Fibroblast of skin of left quadriceps (primary cell): ENCODE measurements at places on chromosomes 5 and 9.

DNA sequence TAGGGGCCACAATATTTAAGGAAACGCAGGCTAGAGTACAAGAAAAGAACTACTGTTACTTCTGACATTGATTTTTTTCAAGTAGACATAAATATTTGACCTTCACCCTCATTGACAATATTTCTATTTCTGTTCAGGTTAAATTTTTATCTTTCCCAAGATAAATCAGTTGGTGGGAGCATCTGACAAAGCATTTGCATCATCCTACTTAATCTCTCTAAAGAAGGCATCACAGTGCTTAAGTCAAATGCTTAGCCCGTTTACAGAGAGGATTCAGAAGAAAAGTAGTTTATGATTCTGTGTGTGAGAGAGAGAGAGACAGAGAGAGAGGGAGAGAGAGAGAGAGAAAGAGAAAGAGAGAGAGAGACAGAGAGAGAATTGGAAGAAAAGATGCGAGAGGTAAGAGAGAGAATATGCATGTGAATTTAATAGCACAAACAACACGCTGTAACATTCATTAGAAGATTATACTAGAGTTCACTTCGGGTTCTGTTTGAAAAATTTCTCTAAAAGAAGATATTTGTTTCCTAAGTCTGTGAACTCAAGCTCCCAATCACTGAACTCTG lies 1093.3 kb upstream of the CDH6 start:
- no peak for DNase-seq

DNA sequence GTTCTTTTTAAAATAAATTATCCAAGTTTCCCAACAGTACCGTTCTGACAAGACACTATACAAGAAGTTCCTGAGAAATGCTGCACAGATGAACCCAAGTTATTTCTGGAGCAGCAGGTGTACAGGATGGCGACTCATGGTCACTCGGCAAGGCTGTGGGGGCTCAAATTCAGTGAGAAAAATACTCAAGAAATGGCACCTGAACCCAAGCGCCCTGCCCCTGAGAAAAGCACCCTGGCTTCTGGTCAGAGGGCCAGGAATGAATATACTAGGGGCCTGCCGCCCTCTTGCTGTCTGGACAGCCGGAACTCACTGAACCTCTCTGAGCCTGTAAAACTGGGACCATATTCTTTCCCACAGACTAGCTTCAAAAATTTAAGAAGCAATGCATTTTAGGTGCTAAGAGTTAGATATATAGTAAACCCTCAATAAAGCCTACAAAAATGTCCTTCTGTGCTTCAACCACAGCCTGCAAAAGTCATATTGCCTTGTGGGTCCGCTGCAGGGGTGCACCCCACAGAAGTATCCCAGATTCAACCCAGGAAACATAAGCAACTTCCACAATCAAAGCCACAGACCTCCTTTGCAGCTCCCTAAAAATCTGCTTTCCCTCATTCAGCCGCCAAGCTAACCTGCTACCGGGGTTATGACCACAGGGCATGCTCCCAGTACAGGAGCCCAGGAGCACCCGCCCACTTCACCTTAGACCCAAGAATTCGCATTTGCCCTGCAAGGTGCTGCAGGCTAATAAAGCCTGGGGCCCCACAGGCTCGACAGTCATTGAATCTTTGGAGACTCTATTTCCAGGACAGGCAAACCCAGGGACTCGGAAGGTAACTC lies 1.4 kb downstream of the RAPGEF1 start:
- no peak for DNase-seq

DNA sequence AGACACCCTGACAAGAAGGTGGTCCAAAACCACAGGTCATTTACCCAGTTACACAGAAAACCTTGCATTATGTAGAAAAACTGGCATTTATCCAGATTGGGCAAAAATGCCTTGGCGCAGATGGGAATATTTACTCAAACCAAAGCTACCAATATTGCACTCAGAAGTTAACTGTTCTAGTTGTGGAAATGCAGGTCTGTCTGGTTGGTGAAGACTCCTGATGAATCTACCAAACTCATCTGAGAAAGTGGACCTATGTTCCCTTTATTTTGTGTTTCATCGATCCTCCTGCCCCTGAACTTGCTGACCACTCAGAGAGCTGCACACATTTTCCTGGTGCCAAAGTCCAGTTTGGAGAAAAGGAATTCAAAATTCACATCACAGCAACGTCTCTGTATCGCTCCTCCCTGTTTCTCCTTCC lies 85.2 kb upstream of the ALDH1A1 start:
- DNase-seq: no peak

GRCh38 chr9:79028101-79028500 lies 543.7 kb upstream of the TLE4 start:
- DNase-seq: no peak

- DNase-seq: no peak
Measured at GRCh38 chr5:45277860-45278259, 418.3 kb downstream of the HCN1 start.

DNA sequence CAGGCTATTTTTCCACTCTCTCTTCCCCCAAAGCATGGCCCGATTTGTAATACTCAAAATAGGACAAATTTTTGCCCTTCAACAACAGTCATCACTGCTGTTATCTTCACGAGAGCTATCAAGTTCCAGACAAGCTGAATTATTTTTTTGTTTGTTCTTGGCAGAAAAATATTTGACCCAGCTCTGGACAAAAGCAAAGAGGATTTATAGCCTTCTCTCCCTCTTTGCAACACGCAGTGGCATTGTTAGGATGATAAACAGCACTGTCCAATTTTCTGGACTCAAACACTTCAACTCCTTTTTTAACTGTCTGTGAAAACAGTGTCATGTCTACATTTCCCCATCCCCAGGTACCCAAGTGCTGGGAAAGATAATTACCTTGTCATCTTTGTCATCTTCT lies 160.3 kb downstream of the SLF1 start:
- DNase-seq: no peak
